ENCODE measurements at places on chromosomes 7 and 10.

DNA sequence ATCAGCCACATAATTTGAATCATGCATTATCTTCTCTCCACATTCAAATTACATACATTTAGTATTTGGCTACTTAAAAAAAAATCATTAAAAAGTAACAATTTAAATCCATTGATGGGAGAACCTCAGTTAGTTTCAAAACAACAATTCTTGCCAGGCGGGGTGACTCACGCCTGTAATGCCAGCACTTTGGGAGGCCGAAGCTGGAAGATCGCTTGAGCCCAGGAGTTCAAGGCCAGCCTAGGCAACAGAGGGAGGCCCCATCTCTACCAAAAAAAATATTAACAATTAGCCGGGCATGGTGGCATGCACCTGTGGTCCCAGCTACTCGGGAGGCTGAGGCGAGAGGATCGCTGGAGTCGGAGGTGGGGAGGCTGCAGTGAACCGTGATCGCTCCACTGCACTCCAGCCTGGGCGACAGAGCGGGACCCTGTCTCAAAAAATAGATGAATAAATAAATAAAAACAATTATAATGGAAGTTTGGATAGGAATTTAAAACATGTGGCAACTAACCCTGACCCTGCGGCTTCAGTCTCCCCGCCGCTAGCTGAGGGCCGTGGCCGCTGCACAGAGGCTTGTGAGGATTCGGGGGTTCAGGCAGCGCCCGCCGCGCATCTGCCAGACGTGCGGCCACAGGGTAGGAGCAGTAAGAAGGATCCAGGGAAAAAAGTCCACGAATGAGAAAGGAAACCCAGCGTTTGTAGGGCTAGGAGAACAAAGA is 1.1 kb upstream of the CSGALNACT2 start:
- no peak for DNase-seq

DNA sequence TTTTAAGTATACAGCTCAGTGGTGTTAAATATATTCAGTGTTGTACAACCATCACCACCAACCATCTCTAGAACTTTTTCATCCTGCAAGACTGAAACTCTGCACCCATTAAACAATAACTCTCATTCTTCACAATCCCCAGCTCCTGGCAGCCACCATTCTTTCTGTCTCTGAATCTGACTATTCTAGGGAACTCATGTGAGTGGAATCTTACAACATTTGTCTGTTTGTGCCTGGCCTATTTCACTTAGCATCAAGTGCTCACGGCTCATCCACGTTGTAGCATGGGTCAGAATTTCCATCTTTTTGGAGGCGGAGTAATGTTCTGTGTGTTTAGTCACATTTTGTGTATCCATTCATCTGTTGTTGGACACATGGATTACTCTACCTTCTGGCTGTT is 40.8 kb upstream of the PFKFB3 start:
- DNase-seq: no peak

GRCh38 chr7:40755438-40755837 is 620.6 kb downstream of the SUGCT start:
- DNase-seq: no peak

DNA sequence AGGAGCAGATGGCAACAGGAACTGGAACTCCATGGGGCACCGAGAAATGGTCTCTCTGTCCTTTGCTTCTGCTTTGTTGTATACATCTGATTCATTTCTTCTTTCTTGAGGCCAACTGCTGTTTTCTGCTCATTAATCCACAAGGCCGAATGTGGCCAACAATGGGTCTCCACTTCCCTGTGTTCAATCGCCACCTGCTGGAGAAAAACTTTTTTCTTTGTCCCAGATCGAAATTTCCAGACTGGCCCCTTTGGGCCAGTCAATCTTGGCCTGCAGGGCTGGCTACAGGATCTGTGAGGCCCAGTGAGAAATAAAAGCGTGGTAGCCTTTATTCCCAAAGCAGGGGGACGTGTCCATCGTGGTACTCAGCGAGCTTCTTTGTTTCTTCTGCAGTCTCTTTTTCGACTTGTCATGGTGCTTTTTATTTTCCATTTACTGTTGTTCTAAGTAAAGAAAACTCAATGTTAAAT is 58.8 kb downstream of the PARP12 start:
- no peak for DNase-seq

GRCh38 chr7:31933481-31933880 is 136.7 kb downstream of the PDE1C start:
- no peak for DNase-seq

DNA sequence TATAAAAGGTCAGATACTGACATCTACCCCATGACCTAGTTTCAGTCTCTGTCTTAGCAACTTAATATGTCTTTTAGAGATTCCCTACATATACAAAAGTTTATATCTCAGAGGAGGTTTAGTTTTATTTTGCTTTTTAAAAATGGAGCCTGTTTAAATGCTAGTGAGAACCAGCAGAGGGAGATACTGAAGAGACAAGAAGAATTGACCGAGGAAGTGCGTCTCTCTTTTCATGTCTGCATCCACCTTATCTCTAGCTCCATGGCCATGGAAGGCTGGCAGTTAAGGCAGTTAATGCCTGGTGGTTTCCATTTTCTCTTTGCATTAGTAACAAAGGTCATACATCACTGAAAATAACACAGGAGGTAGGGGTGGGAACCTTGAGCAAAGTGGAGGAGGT is 10.7 kb downstream of the SUV39H2 start:
- DNase-seq: no peak

GRCh38 chr7:54932818-54933543 is 85.8 kb upstream of the EGFR start:
- no peak for DNase-seq

GRCh38 chr7:33040803-33041516 is 21.6 kb downstream of the NT5C3A start:
- no peak for DNase-seq

DNA sequence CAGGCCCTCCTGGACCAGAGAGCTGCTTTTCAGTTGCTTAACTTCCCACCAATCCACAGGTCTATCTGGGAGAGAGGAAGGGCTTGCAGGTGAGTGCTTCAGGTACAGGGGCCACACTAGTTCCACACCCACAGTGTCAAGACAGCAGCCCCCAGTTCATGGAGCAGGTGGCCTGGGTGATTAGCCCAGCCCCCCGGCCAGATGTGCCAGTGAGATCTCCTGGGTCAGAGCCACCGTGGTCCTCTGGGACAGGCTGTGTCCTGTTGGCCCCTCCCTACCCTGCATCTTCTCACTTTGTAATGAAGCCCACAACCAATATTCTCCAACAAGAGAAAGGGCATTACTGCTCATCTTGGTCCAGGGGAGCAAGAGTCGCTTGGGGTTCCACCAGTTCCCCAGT is 30.6 kb downstream of the DRGX start:
- DNase-seq: no peak

GRCh38 chr7:25994433-25994994 is 157.5 kb upstream of the NFE2L3 start:
- no peak for DNase-seq

DNA sequence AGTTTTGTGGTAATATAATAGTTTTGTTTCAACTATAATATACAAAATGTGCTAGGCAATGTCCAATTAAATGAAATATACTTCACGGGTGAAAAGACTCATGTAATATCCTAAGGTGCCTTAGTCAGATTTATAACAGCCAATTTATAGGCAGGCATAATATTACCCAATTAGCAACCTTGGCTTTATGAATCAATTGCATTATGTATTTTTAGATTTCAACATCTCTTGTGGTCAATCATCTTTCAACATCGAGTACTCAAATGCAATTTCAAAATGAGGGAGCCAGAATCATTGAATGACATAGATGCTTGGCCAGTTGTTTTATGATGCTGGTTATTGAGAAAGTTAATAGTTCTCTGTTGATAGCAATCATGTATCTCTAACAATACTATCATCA is 110.3 kb upstream of the SP8 start:
- no peak for DNase-seq

DNA sequence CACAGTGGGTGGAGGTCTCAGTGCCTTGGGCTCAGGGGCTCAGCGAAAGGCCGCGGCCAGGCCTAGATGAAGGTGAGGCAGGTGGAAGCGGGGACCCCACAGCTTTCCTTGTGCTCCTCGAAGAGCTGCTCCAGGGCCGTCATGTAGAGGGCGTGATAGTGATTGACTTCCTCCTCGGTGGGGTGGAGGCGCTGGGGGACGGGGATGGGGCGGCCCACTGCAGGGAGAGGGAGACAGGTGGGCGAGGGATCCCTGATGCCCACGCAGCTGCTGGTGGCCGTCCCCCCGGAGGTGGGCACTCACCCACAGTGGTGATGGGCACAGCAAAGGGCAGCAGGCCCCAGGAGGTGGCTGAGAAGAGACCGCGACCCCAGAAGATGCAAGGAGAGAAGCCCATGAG is 5.0 kb downstream of the MOGAT3 start:
- no peak for DNase-seq

DNA sequence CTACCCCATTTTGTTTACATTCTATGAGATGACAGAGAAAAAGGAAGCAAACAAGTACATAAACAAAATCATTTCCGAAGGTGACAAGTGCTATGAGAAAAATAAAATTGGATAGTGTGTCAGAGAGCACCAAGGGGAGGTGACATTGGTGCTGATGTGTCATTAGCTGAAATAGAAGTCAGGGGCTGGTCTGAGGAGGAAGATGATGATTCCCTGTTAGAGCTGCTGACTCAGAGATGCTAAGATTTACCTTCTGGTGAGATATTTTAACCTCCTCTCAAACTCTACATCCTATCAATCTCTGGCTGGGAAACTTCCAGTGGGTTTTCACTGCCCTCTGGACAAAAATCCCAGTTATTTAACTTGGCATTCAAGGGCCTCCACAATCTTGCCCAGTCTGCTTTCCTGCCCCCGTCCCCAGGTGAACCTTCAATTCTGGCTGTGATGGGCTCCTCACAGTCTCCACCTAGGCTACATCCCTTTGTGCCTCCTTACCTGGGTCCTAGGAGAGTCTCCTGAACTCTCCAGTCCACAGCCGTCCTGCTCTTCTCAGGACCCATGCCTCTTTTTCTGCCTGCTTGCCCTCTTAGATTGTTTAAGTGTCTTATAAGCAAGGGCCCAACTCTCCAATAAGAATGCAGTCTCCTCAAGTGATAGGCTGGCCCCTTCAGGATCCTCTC is 26.6 kb downstream of the DUSP5 start:
- no peak for DNase-seq

DNA sequence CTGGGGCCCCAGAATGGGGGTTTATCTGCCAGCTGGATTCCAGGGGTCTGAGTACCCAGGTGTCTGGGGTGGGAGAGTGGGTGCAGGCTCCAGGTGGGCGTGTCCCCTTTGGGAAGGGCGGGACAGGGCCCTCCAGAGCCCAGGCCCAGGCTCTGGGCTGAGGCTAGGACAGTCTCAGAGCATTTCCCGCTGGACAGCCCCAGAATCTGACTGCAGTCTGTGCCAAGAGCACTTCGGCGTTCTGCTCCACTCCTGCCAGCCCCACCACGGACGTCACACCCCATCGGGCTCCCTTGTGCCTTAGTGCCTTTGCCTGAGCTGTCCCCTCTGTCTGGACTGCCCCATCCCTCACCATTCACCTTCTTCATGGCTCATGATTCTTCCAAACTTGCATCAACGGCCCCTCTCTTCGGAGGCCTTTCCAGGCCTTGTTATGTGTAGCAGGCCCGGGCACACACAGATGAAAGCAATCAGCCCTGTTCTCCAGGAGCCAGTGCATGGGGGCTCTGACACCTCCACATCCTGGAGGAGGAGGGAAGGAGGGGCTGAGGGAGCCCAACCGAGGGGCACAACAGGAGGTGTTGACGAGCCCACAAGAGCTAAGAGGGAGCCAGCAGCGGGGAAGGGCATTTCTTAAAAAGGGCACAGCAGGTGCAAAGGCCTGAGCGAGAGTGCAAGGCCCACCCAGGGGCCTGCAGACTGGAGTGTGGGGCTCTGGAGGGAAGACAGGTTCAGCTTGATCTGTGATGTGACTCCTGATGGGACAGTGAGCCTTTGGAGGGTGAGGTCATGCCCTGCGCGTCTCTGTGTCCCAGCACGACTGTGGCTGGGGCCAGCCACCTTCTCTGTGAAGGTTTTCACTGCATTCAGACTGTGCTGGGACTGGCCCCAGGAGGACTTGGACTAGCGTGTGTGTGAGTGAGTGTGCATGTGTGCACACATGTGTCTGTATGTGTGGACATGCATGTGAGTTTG is 41.7 kb downstream of the GTF2IRD1 start:
- no peak for DNase-seq

DNA sequence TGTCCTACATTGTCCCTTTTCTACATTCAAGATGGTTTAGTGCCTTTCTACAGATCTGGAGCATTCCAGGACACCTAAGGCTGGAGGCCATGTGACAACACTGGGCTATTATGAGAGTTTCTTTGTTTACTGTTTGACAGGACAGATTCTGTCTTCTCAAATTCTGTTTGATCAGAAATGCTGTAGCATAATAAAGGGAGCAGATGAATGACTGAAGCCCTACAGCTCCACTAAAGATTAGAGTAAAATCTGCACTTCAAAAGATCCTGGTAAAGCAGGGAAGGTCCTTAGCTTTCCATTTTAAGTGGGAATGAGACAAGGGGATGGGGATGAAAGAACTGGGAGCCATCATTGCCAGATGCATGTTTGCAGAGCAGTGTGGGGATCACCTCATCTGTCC is 38.4 kb downstream of the TMEM229A start:
- no peak for DNase-seq

- no peak for DNase-seq
Measured at GRCh38 chr7:116630357-116630756, 41.6 kb upstream of the MET start.

- DNase-seq: no peak
Measured at GRCh38 chr7:8172372-8173354, 89.3 kb downstream of the ICA1 start.

GRCh38 chr10:58319599-58319998 is 15.2 kb upstream of the UBE2D1 start:
- DNase-seq: no peak

GRCh38 chr7:92799446-92800211 is 36.7 kb downstream of the CDK6 start:
- no peak for DNase-seq

GRCh38 chr10:7401782-7402181 is 9.1 kb downstream of the SFMBT2 start:
- no peak for DNase-seq

- DNase-seq: no peak
Measured at GRCh38 chr7:46029111-46029704, 108.1 kb upstream of the IGFBP3 start.

GRCh38 chr10:118851062-118852035 is 96.6 kb upstream of the CACUL1 start:
- no peak for DNase-seq

DNA sequence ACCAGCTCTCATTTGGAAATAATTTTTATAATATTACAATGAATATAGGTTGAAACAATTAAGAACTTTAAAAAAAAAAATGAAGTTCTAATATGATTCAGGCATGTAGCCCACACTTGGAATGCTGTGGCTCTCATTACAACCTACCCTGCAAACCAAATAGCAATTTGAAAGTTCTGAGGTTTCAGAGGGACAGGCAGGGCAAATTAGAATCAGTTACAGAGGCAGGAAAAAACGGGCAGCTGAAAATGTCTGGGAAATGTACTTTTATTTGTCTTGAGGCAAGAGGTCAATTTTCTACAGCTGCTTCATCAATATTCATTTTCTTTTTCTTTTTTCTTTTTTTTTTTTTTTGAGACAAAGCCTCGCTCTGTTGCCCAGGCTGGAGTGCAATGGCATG is 95.3 kb downstream of the PIP4K2A start:
- DNase-seq: no peak

Measured in activated CD4-positive, CD25-positive, alpha-beta regulatory T cell (primary cell).